Chondrocyte (in vitro differentiated cells): ENCODE measurements at places on chromosomes 5 and 9. TPM values are rescaled to one million over a fixed set of nuclear protein-coding genes. Genes with fewer than 3 reads are reported as not detected.

The ZNF483 gene
- 2.2 to 3.5 TPM (median 2.4 TPM) in 3 replicates for total RNA-seq

GRCh38 chr9:96156171-96156974 lies 145.6 kb downstream of the HSD17B3 start:
- H3K4me1 ChIP-seq = peaks cover 34% of the 10 kb centered on the region
- H3K27me3 ChIP-seq = peaks cover 2% of the 10 kb centered on the region
- no peak for DNase-seq
- no peak overlapping the region for H3K4me3 ChIP-seq

DNA sequence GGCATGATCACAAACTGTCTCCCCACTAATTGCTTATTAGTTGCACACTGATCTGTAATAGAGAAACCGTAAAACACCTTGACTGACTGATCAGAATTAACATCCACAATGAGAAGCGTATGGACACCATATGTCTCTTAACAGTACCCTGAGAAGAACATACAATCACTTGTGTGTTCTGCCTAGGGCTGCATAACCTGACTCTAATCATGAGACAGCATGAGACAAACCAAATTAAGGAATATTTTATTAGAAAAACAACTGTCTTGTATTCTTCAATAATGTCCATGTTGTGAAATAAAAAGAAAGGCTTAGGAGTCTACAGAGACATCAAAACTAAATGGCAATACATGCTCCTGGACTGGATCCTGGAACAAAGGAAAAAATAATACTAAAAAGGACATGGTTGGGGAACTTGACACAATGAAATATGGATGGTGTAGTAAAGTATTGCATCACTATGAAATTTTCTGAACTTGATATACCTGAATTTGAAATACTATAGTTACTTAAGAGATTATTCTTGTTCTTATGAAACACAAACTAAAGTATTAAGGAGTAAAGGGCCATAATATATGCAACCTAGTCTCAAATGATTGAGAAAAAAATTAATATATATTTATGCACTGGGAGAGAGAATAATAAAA lies 162.1 kb downstream of the CWC27 start:
- H3K27me3 ChIP-seq = no peaks in the 10 kb centered on the region
- no peak overlapping the region for H3K27ac ChIP-seq
- no peak for DNase-seq
- H3K36me3 ChIP-seq = peaks cover 8% of the 10 kb centered on the region

DNA sequence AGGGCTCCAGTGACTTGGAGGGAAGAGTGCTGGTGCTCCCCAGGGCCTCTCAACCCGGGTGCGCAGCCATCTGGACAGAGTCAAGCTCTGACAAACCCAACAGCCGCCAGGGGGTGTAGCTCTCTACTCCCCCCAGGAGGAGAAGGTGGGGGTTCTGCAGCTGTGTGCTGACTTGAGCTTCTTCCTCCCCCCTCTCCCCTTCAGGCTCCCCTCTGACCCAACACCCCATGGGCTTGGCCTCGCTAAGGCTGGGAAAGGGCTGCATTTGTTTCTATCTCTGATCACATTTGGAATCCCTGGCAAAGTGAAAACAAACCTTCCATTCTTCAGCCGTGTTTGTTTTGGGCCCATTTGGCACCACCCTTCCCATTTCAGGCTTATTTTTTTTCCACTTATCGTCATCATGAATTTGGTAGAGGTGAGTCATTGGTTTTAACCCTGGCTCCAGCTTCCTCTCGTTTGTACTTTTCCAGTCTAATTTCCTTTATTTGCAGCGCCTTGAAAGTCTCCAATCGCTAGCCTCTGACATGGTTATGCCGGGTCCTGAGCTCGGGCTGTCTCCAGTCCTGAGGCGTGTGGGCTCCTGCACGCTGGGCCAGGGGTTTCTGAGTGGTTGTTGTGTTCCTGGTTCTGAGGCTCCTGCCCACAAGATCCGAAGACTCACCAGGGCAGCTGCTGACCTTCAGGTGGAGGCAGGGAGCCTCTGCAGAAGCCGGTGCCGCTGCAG lies 36.1 kb downstream of the DAP start:
- H3K4me1 ChIP-seq = peaks cover 39% of the 10 kb centered on the region
- peaks cover 22% of the 10 kb centered on the region for H3K36me3 ChIP-seq
- H3K4me3 ChIP-seq = no peak overlapping the region
- no peaks in the 10 kb centered on the region for H3K27me3 ChIP-seq

- H3K4me1 ChIP-seq = peaks cover 11% of the 10 kb centered on the region
- DNase-seq = no peak
- H3K36me3 ChIP-seq = peaks cover 2% of the 10 kb centered on the region
- no peak overlapping the region for H3K4me3 ChIP-seq
Observed at GRCh38 chr9:81737871-81738507, 48.6 kb upstream of the TLE1 start.
